ENCODE measurements at places on chromosomes 16 and 17. TPM values are rescaled to one million over a fixed set of nuclear protein-coding genes. Genes with fewer than 3 reads are reported as not detected.

DNA sequence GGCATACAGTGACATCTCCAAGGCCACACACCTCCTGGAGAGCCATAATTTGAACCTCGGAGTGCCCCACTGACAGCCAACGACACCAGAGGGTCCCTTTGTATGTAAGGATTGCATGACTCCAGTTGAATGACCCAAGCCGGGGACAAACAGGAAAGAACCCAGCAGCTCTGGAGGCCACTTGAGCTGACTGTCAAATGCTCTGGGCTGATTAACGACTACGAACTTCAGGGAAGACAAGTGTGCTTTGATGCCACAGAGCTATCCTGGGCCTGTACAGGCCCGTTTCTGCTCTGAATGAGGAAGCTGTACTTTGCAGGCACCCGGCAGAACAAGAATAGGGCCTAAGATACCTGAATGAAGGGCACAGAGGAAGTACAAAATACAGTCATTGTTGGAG, 404.6 kb downstream of the SLC39A11 start:
- DNase-seq, result no peak

- DNase-seq, result no peak
These were observed 36.0 kb downstream of the ATP2C2 start for GRCh38 chr16:84404324-84404723.

KCNJ18 gene
- total RNA-seq, result not detected

DNA sequence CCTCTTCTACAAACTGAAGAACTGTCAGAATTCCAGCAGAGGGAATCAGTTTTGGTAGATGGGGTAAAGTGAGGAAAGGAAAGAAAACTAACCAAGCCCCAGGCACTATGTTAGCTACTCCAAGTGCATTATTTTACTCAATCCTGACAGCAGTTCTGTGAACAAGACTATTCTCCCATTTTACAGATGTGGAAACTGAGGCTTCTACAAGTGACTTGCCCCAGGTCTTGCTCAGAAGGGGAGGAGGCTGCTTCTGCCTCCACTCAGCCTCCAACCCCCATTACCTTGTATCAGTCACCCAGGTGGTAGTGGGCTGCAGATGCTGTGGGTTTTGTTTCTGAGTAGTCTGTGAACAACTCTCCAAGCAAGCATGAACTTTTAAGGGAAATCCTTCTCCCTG, 315.2 kb upstream of the MAF start:
- no peak for DNase-seq

DNA sequence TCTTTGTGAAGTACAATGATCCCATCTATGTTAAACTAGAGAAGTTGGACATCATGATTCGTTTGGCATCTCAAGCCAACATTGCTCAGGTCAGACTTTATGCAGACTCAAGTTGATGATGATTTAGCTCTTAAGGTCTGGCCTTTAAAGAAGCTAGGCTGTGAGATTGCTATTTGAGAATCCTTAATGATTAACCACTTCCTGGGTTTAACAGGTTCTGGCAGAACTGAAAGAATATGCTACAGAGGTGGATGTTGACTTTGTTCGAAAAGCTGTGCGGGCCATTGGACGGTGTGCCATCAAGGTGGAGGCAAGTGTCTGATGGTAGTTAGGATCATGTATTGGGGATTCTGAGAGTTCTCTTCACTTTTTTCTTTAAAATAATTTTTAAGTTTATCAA, 40.3 kb downstream of the AP2B1 start:
- DNase-seq, result no peak

GRCh38 chr16:20610892-20611349, 34.8 kb upstream of the ACSM2B start:
- DNase-seq, result no peak

FBXW10 gene
- total RNA-seq, result 0.18 TPM

DNA sequence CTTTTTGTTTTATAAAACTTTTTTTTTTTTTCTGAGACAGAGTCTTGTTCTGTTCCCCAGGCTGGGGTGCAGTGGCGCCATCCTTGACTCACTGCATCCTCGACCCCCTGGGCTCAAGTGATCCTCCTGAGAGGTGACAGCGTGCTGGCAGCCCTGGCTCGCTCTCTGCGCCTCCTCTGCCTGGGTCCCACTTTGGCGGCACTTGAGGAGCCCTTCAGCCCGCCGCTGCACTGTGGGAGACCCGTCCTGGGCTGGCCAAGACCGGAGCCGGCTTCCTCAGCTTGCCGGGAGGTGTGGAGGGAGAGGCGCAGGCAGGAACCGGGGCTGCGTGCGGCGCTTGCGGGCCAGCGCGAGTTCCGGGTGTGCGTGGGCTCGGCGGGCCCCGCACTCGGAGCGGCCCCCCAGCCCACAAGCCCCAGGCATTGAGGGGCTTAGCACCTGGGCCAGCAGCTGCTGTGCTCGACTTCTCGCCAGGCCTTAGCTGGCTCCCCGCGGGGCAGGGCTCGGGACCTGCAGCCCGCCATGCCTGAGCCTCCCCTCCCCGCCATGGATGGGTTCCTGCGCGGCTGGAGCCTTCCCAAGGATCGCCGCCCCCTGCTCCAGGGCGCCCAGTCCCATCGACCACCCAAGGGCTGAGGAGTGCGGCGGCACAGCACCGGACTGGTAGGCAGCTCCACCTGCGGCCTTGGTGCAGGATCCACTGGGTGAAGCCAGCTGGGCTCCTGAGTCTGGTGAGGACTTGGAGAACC, 49.6 kb upstream of the HELZ start:
- DNase-seq, result no peak

ENGASE gene
- total RNA-seq, result 85.9 TPM

WFDC1 gene
- not detected for total RNA-seq

DNA sequence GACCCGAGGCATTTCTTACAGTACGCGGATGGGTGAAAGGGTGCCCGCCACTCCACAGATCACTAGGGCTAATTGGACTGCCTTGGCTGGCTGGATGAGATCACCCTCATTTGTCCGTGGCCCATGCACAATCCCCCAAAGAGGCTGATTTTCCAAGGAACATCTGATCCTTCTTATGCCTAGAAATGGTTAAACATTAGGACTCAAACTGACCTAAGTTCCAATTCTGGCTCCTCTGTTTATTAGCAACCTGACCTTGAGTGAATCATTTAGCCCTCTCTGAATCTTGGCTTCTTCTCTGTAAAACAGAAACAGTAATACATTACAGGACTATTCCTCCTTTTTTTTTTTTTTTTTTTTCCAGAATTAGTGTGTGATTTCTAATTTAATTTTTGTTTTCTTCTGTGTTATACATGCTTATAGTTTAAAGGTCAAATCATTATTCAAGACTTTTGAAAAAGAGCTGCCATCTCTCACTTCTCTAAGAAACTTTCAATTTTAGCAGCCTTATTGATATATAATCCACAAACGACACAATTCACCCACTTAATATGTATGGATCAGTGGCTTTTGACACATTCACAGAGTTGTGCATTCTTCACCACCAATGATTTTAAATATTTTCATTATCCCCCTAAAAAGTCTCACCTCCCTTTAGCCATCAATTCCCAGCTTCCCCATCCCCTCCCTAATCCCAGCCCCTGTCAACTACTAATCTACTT, 45.4 kb upstream of the TMEM132E start:
- DNase-seq, result no peak

PTGES3L gene
- total RNA-seq, result not detected

MT1E gene
- total RNA-seq, result 0.57 TPM

All from naive thymus-derived CD4-positive, alpha-beta T cell (primary cell).